ENCODE measurements at places on chromosomes 11 and 22. TPM values are rescaled to one million over a fixed set of nuclear protein-coding genes. Genes with fewer than 3 reads are reported as not detected.

- DNase-seq: no peak
Measured at GRCh38 chr11:9070749-9071491, 20.5 kb downstream of the SCUBE2 start.

GRCh38 chr22:37379085-37379484 is 48.2 kb downstream of the ELFN2 start:
- DNase-seq: no peak

- DNase-seq: no peak
Measured at GRCh38 chr11:76987203-76987602, 47.0 kb upstream of the B3GNT6 start.

GRCh38 chr11:44944853-44945235 is 5.8 kb downstream of the TP53I11 start:
- DNase-seq: no peak

- DNase-seq: no peak
Measured at GRCh38 chr11:57464539-57465181, 4.3 kb downstream of the RTN4RL2 start.

DNA sequence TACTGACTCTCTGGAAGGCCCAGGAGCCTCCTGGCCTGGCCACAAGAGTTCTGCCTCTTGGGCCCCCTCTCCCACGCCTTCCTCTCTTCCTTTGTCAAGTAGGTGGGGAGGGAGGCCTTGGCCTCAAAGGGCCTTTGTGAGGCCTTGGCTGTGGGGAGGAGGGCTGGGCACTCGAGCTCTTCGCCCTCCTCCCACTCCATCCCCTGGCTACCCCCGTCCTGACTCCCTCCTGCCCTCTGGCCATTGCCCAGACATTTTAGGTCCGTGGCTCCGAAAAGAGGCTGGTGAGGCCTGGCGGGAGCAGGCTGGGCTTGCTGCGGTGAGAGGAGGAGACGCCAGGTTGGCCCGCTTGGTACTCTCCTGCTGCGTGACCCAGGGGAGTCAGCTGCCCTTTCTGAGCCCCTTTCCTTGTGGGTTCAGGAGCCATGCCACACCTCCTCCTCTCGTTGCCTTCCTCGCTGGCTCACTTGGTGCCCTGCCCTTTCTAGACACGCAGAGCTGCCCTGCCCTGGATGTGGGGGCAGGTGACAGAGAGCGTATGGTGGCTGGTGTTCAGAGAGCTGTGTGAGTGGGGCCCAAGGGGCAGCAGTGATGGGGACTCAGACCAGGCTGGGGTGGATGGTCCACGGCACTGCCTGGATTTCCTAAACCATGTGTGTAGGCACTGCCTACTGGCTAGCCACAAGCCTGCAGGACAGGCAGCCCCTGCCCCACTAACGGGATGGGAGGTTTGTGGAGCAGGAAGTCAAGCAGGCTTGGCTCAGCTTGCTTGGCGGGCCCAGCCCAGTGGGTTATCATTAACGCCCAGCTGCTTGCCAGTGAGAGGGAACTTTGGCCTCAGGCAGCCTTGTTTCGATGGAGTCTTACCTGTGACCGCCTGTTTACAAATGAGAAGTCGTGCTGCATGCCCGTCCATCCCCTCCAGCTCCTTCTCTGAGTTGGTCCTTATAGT is 15.8 kb upstream of the OMP start:
- no peak for DNase-seq

DNA sequence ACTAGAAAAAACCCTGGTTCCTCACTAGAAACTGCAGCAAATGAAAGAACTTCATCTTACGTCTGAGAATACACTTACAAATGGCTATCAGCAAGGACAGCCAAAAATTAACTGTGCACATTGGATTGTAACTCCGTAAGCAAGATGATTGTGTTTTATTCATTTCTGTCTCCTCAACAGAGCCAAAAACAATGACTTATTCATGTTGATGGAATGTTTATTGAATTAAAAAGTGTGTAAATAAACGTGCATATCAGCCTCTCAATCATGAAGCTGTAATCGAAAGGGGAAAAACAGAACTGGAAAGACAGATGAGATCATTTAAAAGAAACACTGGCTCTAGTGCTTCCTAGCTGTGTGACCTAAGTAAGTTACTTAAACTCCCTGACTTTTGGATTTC is 307.5 kb upstream of the ZC3H12C start:
- DNase-seq: peak; percentile 75

- no peak for DNase-seq
Measured at GRCh38 chr11:10824888-10825287, 16.2 kb upstream of the EIF4G2 start.

- DNase-seq: no peak
Measured at GRCh38 chr11:31913985-31914384, 102.9 kb upstream of the PAX6 start.

DNA sequence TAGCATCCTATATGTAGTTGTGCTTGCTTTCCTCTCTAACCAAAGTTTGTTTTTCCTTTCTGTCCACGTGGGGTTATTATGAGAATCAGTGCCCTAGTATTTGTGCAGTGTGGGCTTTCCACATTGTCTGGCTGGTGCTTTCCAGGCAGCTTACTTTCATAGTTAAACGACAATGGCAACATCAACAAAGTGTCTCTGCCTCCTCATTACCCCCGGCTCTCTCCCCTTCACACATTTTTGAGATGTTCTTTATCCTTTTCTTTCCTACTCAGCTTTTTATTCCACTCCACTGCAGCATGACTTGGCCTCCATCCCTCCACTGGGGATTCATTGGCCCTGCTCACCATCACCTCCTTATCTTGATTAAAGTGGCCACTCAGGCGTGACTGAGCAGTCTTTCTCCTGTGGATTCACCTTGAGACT is 19.1 kb downstream of the SPECC1L start:
- no peak for DNase-seq

GRCh38 chr22:22033803-22034468 is 51.3 kb upstream of the TOP3B start:
- DNase-seq: no peak

- DNase-seq: no peak
Measured at GRCh38 chr11:7635137-7635536, 38.2 kb downstream of the CYB5R2 start.

- DNase-seq: no peak
Measured at GRCh38 chr22:20159076-20159475, 8.2 kb upstream of the CCDC188 start.

- peak; percentile 79 for DNase-seq
Measured at GRCh38 chr11:66316849-66317251, at the start of gene CD248. Gene CD248, minus strand, starts transcription at chr11:66317044. Its CDS starts 17 bp downstream, at chr11:66317027.

DNA sequence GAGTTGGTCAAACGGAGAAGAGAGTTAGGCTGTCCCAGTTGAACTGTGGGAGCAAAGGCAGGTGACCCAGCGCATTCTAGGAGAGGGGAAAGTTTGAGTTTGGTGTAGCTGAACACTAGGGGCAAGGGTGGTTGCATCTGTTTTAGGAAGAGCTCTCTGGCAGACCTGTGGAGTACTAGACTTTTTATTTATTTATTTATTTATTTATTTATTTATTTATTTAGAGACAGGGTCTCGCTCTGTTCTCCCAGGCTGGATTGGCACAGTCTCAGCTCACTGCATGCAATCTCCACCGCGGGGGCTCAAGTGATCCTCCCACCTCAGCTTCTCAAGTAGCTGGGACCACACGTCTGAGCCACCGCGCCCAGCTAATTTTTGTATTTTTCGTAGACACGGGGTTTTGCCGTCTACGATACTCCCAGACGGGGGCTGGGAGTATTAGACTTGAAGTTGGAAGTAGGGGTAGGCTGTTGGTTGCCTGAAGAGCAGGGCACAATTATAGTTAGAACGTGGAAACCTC is 950 bp upstream of the ACER3 start:
- no peak for DNase-seq

Gene LIF
- 1.9 TPM for total RNA-seq

Gene RAB38
- 36.2 TPM for total RNA-seq

Gene ADAMTS15
- 20.0 TPM for total RNA-seq

Gene UBQLNL
- 0.49 TPM for total RNA-seq
